Endothelial cell of umbilical vein (primary cell): ENCODE measurements at places on chromosomes 2 and 18. TPM values are rescaled to one million over a fixed set of nuclear protein-coding genes. Genes with fewer than 3 reads are reported as not detected.

The UGT1A8 gene
- not detected in 2 replicates for polyA plus RNA-seq

The GNAL gene
- 0.03 and 0.07 TPM in 2 replicates for polyA plus RNA-seq

The CTAGE1 gene
- polyA plus RNA-seq, result not detected in 2 replicates

The TSPYL6 gene
- 0.03 TPM in 1 of 2 replicates, not detected in the other for polyA plus RNA-seq

The SLC4A3 gene
- 0.24 and 0.29 TPM in 2 replicates for polyA plus RNA-seq

The ASIC4 gene
- polyA plus RNA-seq, result not detected in 2 replicates

The EGR4 gene
- not detected in 2 replicates for polyA plus RNA-seq

The RRM2 gene
- polyA plus RNA-seq, result 40.9 and 58.0 TPM in 2 replicates

The SLC9A4 gene
- polyA plus RNA-seq, result not detected in 2 replicates

The SERPINB13 gene
- not detected in 2 replicates for polyA plus RNA-seq

The BCL2 gene
- 0.35 and 0.45 TPM in 2 replicates for polyA plus RNA-seq

The SRD5A2 gene
- polyA plus RNA-seq, result not detected in 2 replicates

The PCARE gene
- not detected in 2 replicates for polyA plus RNA-seq

The LYPD6 gene
- polyA plus RNA-seq, result 3.0 and 3.3 TPM in 2 replicates
